Type B pancreatic cell (in vitro differentiated cells): ENCODE measurements at places on chromosomes 12 and 14. TPM values are rescaled to one million over a fixed set of nuclear protein-coding genes. Genes with fewer than 3 reads are reported as not detected.

Gene ACOT4
- 0.99 and 1.9 TPM in 2 replicates for total RNA-seq

Gene ASCL1
- total RNA-seq: 7.5 and 10.4 TPM in 2 replicates

Gene TSPAN19
- 0.56 TPM in 1 of 2 replicates, not detected in the other for total RNA-seq

Gene CLEC9A
- not detected in 2 replicates for total RNA-seq

Gene TAS2R10
- 0.36 and 1.7 TPM in 2 replicates for total RNA-seq

Gene MEG3
- total RNA-seq: 0.68 and 0.74 TPM in 2 replicates
